Left renal pelvis (tissue), 4 donors: ENCODE measurements at places on chromosomes 6 and 20. TPM values are rescaled to one million over a fixed set of nuclear protein-coding genes. Genes with fewer than 3 reads are reported as not detected.

Gene ARMH2
- not detected for polyA plus RNA-seq

Gene C6orf52
- 2.1 TPM for polyA plus RNA-seq

Gene DDX43
- 0.94 TPM for polyA plus RNA-seq

GRCh38 chr6:867378-867777, 174.4 kb upstream of the EXOC2 start:
- DNase-seq, result no peak
